Activated naive CD4-positive, alpha-beta T cell treated with anti-CD3 and anti-CD28 coated beads, Interleukin-2, amount 10 ng/mL, durations not matched to agents 7 days and 5 days (primary cell): ENCODE measurements at places on chromosomes 1 and 21.

DNA sequence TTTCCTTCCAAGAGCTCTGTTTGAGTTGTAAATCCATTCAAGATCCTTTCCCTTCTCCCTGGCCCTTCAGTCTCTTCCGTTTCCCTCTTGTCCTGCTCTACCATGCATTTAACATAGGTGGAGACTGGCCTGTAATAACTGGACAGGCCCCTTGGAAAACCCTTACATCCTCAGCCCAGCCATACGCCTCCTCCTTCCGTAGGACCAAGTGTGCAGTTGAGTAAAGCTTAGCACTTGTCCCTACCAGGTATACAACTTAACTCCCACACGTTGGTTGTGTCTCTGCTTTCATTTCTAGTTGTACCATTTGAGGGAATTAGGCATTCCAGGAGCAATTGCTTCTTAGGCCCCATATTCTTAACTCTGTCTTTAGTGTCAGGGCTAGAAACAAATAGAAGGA is 6.4 kb downstream of the MAN1C1 start:
- no peak for DNase-seq

DNA sequence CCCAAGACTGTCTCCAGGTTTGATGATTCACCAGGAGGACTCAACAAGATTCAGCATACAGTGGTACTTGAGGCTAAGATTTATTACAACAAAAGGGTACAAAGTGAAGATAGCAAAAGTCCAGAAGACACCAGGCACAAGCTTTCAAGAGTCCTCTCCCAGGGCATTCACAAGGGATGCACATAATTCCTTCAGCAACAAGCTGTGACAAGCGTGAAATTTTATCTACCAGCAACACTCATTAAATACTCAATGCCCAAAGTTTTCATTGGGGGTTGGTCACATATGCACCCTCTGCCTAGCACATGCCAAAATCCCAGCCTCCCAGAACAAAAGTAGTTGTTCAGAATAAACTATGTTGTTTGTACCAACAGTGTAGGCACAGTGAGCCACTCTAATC is 62.3 kb downstream of the PRKACB start:
- DNase-seq = no peak

- peak; percentile 32 for DNase-seq
Observed at GRCh38 chr1:226827458-226827857, 43.0 kb upstream of the PSEN2 start.

GRCh38 chr1:41467673-41468072 is 16.8 kb downstream of the EDN2 start:
- no peak for DNase-seq

DNA sequence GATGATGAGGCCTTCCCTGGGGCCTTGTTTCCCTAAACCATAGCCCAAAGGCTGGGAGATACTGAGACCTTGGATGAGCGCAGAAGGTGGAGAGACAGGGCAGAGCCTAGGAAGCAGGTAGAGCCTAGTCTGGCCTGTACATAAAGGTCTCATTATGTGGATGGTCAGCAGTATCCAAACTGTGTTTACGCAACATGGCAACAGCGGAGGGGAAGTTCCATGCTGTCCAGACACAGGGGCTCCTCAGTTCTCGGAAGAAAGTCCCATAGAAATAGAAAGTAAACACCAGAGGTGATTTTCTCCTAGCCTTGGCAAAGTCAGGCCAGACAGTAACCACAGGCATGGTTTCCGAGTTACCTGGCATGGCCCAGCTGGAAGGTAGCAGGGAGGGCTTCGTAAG is 42.1 kb upstream of the MPZL1 start:
- no peak for DNase-seq

DNA sequence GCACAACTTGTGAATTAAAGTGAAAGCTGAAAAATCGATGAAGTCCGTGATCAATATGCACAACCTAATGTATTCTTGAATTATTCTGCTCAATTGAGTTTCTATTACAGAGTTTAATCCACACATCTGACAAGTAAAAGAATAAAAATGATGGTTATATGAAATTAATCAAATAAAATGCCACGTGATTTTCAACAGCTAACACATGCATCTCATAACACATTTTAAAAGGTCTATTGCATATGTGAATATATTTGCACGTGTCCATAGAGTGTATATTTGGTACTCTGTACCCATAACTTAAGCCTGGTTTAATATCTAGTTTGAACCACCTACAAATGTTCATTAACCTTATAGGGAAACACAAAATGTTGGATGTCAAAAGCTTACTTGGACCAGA is 266.2 kb downstream of the NTNG1 start:
- no peak for DNase-seq

DNA sequence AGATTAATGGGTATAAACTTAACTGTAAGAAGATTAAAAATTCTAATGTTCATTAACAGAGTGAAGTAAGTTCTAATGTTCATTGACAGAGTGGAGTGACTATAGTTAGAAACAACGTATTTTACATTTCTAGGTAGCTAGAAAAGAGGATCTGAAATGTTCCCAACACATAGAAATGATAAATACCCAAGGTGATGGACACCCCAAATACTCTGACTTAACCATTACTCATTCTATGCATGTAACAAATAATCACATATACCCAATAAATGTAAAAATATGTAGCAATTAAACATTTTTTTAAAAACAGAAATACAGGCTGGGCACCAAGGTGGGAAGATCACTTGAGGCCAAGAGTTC is 62.1 kb downstream of the ABL2 start:
- DNase-seq = no peak

- DNase-seq = no peak
Observed at GRCh38 chr1:16491056-16491675, 22.9 kb downstream of the RNU1-1 start.

- DNase-seq = peak; percentile 75
Observed at GRCh38 chr21:46184625-46185555, 631 bp upstream of the SPATC1L start.

DNA sequence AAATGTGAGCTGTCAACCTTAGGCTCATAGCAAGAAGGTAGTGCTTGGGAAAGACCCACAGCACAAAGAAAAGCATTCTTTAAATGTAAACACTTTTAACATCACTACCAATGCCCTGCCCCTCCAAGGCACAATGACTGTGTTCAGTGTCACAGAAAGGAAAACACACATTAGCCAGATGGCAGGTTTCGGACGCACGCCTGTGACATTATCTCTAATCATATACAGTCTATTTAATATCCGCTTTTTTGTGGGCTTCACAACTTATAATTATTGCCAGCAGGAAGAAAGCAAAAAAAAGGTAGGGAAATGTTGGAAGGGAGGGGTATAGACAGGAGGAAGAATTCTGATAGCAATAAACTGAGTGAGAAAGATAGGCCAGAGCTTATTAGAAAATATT is 112.4 kb upstream of the BEND5 start:
- no peak for DNase-seq

DNA sequence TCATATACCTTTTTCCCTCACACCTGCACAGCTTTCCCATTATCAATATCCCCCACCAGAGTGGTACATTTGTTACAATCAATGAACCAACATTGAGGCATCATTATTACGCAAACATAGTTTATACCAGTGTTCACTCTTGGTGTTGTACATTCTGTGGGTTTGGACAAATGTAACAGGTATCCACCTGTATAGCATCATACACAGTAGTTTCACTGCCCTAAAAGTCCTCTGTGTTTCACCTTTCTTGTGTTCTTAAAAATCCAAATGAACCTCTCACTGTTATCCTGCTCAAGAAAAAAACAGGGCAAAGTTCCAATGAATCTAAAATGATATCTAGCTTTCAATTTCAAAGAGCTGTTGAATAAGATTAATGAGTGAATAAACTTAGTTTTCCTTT is 45.9 kb upstream of the NR5A2 start:
- no peak for DNase-seq

DNA sequence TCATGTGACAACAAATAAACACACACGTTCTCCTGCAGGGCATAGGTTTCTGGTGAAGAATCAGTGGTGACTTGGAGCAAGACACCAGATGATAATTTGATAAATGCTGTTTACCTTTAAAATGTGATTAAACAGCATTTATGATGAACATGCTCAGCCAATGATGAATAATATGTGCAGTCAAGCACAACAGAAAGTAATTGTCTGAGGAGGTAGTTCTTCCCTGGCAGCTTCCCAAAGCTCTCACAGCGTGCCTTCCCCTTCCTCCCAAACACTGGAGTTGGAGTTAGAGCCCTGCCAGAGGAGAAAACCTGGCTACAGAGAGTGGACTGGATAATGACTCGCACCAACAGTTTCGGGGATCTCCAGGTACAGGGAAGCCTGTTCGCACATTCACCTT is 463.5 kb downstream of the SMYD3 start:
- no peak for DNase-seq

- no peak for DNase-seq
Observed at GRCh38 chr1:76048219-76048618, 26.3 kb upstream of the ST6GALNAC3 start.

DNA sequence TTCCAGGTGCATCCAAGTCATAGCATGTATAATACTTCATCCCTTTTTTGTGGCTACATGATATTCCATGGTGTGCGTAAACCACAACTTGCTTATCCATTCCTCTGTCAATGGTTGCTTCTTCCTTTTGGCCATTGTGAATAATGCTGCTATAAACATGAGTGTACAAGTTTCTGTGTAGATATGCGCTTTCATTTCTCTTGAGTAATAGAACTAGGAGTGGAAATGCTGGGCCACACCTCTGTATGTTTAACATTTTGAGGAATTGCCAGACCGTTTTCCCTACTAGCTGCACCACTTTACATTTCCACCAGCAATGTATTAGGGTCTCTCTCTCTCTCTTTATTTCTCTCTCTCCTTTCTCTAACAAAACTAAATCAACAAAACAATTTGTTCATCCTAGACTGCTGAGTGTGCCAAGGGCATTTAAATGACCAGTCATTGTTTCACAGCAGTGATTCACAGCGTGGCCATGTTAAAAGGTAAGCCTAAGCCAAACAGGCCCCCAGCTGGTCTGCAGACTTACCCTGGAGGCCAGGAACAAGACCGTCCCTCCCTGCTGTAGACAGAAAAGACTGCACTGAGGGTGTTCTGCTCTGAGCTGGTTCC is 53.2 kb upstream of the LYST start:
- no peak for DNase-seq

- peak; percentile 80 for DNase-seq
Observed at GRCh38 chr1:201468844-201469644, at the start of gene PHLDA3. PHLDA3 (minus strand) TSS chr1:201469188; CDS start chr1:201468786, 402 bp downstream.

GRCh38 chr21:17732306-17732705 is 86.8 kb downstream of the C21orf91 start:
- no peak for DNase-seq

GRCh38 chr21:44758141-44758561 is 43.5 kb downstream of the UBE2G2 start:
- DNase-seq = peak; percentile 8

DNA sequence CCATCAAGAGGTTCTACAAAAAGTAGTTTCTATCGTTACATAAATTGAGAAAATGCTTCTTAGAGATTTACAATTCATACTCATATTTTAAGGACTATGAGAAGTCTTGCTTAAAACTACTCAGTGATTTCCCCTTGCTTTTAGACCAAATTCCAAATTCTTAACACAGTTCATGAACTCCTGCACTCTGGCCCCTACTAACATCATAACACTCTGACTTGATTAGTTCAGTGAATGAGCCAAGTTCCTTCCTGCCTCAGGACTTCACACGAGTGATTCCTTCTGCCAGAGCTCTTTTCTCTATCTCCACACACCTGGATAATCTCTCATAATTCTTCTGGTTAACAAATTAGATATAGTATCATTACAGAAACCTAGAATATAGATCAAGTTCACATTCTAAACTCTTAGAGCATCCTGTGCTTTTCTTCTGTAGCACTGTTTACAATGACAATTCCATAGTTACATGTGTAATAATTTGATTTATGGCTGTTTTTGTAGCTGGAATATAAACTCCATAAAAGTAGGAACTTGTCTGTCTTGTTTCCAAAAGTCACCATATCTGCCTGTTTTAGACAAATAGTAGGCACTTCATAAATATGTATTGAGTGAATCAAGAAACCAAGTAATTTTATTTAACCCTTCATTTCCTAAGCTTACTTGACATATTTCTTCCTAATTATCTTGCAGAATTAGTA is 59.9 kb downstream of the NUF2 start:
- DNase-seq = no peak

GRCh38 chr1:246104927-246105326 is 402.2 kb downstream of the SMYD3 start:
- no peak for DNase-seq

DNA sequence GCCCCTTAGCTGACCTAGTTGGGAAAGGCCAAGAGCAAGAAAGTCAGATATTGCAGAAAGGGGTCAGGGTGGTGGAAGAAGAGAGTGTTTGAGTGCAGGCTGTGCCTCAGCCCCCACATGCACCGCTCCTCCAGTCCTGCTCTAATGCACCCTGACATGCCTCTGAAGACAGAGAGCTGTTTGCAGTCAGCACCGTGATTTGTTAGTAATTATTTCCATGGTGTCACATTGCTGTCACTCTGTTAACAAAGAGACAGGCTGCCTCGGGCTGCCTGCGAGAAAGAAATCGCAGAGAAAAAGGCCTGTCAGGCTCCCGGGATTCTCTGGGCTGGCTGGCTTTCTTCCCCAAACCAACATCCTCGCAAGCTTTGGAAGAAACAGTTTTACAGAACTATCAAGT is 58.3 kb downstream of the ERI3 start:
- no peak for DNase-seq

- no peak for DNase-seq
Observed at GRCh38 chr1:221841251-221841982, 99.5 kb upstream of the DUSP10 start.

- no peak for DNase-seq
Observed at GRCh38 chr1:58062635-58063034, 483.9 kb downstream of the OMA1 start.

- no peak for DNase-seq
Observed at GRCh38 chr1:231121533-231121932, 40.3 kb upstream of the TRIM67 start.

- no peak for DNase-seq
Observed at GRCh38 chr1:197303463-197303862, 35.4 kb downstream of the CRB1 start.

- DNase-seq = no peak
Observed at GRCh38 chr1:55047611-55048010, 8.3 kb downstream of the PCSK9 start.
